CD4-positive, alpha-beta T cell treated with Interleukin-4 for 1 hour (primary cell): ENCODE measurements at places on chromosomes 12 and 14.

- no peak for DNase-seq
These were observed 513 bp downstream of the PFDN5 start for GRCh38 chr12:53295891-53296219.

DNA sequence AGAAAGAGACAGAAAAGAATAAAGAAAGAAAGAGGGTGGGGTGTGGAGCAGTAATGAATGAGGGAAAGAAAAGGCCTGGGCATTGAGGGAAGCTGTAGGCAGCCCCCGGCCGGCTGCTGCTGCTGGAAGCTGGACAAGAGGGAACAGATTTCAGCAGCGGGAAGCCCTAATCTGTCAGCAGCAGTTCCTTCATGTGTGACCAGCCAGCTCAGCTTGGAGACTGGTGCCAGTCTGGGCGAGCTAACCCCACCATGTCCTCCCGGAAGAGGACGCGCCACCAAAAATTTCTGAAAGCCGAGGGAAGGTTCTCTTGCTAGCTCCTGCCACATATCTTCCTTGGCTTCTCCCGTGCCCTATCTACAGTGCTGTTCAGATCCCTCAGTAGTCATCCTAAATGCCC is 236.8 kb downstream of the GRIN2B start:
- no peak for DNase-seq

DNA sequence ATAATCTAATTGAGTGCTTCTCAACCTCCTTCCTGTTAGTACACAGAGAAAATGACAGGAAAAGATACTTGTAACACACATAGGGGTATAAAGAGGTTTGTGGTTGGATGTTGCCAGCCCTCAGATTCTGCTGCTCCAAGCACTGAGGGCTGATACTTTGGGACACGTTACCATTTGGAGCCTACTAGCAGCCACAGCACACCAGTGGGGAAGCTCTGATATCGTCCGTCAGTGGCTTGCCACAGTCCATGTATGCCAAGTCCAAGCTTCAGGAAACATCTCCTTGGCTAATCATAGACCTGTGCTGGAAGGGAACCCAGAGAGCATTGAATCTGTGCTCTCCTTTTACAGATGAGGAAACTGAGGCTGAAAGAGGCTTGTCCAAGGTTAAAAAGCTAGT is 22.3 kb downstream of the B4GALNT3 start:
- DNase-seq: no peak

- DNase-seq: no peak
These were observed 46.1 kb upstream of the PPP2R5C start for GRCh38 chr14:101715210-101716076.

DNA sequence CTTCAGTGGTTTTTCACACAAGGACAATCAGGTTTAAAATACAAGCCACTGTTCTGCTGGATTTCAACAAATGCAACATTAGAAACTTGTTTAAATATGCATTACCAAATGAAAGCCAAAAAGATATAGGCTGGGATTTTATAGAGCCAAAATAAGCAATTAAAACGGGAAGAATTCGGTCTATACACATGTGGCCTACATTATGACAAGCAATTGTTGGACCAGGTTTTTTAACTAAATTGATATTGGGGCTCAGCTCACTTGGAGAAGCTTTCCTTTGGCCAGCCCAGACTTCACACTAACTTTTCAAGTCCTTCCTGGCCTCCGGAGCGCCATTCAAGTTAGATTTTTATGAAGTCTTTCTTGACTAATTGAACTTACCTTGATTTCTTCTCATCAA is 16.9 kb upstream of the PDE3A start:
- no peak for DNase-seq

GRCh38 chr12:54191126-54191525 is 2.3 kb upstream of the SMUG1 start:
- no peak for DNase-seq

- no peak for DNase-seq
These were observed 8.7 kb downstream of the C14orf180 start for GRCh38 chr14:104588066-104588857.

DNA sequence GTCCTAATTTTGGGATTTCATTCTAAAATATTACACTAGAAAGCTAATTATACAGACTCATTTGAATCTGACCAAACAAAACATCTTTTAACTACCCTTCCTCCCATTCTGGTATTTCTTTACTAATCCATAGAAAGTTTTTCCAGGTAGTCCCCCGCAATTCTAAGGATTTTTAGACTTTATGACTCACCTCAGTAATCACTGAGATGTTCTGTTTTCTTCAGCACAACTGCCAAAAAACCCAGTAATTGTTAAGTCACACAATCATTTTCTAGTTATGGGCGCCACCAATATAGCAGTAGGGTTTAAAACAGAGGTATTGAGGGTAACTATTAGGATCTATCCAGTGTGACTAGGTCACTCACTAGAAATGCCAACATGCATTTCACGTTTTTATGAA is 1.6 kb upstream of the ARID4A start:
- no peak for DNase-seq

DNA sequence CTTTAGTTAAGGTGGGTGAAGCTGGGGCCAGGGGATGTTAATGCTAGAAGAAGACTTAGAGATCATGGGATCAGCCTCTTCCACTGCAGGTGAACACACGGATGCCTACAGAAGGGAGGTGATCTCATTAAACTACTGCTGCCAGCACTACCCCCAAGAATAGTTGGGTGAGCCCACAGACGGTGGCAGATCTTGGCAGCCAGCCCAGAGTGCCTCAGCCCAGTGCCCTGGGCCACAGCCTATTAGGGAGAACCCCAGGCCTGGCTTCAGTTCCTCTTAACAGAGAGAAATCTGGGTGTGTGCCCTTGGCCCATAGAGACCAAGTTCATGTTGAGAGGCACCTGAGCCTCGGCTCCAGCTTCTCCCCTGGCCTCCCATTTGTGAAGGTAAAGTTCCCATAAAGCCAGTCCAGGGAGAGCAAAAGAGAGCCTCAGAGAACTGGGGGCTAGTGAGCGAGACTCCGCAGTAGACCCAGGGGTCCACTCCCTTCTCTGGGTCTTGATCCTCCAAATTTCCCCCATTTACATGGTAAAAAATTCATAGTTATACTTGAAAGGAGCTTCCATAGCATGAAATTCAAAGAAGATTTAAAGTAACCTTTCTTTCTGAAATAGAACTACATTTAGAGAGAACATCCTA is 125.0 kb upstream of the CCND2 start:
- DNase-seq: peak; percentile 89

GRCh38 chr12:20805921-20806320 is 4.6 kb upstream of the SLCO1B3 start:
- DNase-seq: no peak

DNA sequence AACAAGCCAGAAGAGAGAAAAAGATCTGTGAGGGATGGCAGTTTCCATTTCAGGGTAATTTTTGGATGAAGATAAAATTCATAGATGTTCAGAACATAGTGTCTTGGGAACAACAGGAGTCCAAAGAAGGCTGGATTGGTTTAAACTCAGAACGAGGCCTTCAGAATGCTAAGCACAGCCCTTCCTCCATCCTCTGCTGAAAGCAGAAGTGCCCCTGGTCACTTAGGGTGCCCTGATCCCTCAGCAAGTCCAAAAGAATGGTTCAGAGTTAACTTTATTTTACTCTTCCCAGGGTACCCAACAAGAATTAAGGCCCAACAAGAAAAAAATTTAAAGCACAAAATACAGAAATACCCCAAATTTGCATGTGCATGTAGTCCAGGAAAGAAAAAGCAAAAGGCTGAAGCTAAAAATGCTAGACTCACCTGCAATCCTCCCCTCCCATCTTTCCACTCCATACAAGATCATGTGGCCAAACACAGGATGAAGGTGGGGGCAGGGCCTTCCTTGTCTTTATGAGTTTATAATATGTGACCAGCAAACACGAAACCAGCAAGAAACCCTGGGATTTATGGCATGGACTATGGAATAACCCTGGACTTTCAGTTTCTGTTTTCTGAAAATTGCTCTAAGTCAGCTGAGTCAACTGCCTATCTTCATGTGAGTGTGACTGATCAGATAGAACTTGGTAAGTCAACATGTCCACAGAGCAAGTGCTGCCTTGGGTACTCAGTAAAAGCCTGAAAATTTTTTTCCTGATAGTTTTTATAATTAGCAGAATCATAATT is 21.2 kb downstream of the MAX start:
- no peak for DNase-seq

DNA sequence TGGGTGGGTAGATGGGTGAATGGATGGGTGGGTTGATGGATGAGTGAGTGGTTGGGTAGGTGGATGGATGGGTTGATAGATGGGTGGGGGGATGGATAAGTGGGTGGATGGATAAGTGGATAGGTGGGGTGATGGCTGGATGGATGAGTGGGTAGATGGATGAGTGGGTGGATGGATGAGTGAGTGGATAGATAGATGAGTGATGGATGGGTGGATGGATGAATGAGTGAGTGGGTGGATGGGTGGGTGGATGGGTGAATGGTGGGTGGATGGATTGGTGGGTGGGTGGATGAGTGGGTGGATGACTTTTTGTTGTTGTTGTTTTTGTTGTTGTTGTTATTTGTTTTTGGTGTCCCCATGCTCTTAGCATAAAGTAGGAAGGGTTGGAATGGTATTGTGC is 45.5 kb downstream of the TBX5 start:
- no peak for DNase-seq

GRCh38 chr14:62905566-62905965 is 139.7 kb downstream of the KCNH5 start:
- DNase-seq: no peak

DNA sequence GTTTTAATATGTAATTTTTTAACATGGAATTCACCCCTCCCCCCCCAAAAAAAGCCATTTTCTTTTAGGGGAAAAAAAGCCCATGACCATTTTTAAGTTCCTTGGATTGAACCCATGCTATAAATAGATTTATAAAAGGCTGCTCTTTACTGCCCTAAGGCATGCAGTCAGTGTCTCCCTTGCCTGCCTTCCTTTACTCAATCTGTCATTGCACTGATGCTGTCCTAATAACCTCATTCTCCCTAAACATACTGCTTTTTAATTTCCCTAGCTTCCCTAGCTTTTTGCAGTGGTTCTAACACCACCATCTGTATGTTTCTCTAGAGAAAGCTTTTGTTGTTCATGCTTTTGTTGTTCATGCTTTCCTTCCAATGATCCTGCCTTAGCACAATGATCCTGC is 83.0 kb downstream of the SLC2A13 start:
- no peak for DNase-seq

DNA sequence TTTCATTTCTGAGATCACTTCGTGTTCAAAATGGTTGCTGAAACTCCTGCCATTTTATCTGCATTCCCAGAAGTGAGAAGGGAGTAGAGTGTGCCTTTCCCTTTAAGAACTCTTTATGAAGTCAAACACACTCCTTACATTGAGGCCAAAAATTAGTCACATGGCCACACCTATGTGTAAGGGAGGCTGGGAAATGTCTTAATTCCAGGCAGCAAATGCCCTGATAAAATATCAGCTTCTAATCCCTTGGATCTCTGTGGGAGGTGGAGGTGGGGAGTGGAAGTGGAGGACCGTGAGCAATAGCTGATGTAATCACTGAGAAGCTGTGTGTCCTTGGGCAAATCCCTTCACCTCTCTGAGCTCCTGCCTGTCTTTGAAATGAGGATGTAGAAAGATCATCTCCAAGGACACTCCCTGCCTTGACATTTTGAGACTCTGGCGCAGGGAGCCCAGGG is 22.7 kb upstream of the ANKRD9 start:
- DNase-seq: no peak

DNA sequence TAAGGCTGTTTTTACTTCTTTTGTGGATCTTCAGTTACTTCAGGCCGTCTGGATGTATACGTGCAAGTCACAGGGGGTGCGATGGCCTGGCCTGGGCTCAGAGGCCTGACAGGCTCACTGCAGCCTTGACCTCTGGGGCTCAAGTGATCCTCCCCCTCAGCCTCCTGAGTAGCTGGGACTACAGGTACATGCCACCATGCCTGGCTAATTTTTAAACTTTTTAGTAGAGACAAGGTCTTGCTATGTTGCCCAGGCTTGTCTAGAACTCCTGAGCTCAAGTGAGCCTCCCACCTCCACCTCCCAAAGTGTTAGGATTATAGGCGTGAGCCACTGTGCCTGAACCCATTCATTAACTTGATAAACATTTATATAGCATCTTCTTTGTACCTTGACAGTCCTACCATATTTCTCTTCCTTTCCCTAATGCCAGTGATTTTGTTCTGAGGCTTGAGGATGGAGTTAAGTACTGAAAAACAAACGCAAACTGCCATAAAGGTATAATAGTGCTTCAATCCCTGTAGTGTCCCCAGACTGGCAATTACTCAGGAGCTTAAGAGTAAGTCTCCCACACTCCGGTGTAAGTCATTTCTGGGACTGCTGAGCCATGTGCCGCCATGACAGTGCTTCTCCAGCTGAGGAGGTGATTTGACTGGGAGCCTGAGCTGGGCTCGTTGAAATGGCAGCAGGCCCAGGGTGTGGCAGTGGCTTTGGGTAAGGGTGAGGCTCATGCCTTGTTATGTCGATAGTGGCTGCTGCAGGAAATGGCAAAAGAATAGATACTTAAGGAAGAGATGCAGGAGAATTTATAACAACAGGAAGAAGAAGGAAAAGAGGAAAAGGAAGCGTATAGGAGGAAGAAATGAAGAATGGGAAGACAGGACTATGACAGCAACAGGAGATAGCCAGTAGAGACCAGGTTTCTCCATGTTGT is 43.7 kb upstream of the HECTD1 start:
- no peak for DNase-seq

GRCh38 chr12:51826881-51827280 is 21.6 kb downstream of the FIGNL2 start:
- DNase-seq: no peak

GRCh38 chr12:47828008-47828975 is 8.6 kb upstream of the HDAC7 start:
- no peak for DNase-seq

DNA sequence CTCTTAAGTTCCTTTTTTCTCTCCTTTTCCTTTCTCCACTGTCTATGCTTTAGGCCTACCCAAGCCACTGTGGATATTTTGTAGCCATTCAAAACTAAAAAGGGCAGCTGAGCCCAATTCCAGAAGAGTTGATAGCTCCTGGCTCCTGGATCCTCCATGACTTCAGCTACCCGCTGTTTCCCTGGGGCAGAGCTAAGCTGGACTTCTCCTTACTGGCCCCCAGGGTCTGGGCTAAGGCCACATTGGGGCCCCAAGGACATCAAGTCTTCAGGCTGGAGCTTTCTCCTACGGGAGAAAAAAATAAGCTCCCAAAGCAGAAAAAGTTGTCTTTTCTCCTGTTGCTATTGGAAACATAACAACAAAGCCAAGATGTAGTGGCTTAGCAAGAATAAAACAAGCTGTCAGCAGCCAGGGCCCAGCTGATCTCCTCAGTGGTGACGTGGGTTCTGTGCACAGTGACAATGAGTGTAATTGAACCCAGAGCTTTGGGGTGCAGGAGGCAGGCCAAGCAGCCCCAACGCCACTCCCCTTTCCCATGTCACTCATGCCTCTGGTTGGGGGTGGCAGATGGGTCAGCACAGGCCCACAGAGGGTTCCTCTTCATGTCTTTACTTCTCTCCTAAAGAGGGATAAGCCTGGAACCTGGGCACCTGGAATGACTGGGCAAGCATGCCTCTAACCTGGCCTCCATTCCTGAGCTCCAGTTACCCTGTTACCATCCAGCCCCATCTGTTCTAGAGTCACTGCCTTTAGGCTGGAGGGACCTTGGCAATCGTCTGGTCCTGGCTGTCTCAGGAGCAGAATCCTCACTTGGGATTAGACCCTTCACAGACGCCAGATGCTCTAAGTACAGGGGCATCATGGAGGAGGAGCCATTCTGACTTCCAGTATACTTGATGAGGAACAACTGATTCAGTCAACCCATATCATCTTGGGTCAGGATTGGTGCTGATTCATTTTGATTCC is 171.2 kb downstream of the ZFP36L1 start:
- no peak for DNase-seq
